GM12878 (cell line): ENCODE measurements at places on chromosomes 1 and 21. TPM values are rescaled to one million over a fixed set of nuclear protein-coding genes. Genes with fewer than 3 reads are reported as not detected.

GRCh38 chr1:43437031-43437973 lies 16.4 kb downstream of the HYI start:
- no peaks in the 10 kb centered on the region for H3K27me3 ChIP-seq
- H3K4me1 ChIP-seq, result no peaks in the 10 kb centered on the region
- no peak for DNase-seq
- peaks cover 10% of the 10 kb centered on the region for H3K36me3 ChIP-seq
- H3K27ac ChIP-seq, result no peak overlapping the region
- H3K4me3 ChIP-seq, result no peak overlapping the region

- no peak for DNase-seq
- no peak overlapping the region for H3K27ac ChIP-seq
- no peak overlapping the region for H3K4me3 ChIP-seq
- no peaks in the 10 kb centered on the region; the same call in 1 of the 2 replicates for H3K27me3 ChIP-seq
- no peaks in the 10 kb centered on the region for H3K36me3 ChIP-seq
Observed at GRCh38 chr1:165793951-165794350, 25.3 kb upstream of the TMCO1 start.

- no peaks in the 10 kb centered on the region for H3K27me3 ChIP-seq
- H3K27ac ChIP-seq, result no peak overlapping the region
- H3K4me1 ChIP-seq, result peaks cover 14% of the 10 kb centered on the region
- no peaks in the 10 kb centered on the region for H3K36me3 ChIP-seq
- no peak overlapping the region for H3K4me3 ChIP-seq
Observed at GRCh38 chr1:45412899-45413298, 72.7 kb upstream of the MUTYH start.

- no peaks in the 10 kb centered on the region for H3K36me3 ChIP-seq
- no peak overlapping the region for H3K4me3 ChIP-seq
- no peaks in the 10 kb centered on the region for H3K4me1 ChIP-seq
- H3K27ac ChIP-seq, result no peak overlapping the region
- H3K27me3 ChIP-seq, result no peaks in the 10 kb centered on the region; the same call in none of the 2 replicates
- no peak for DNase-seq
Observed at GRCh38 chr1:177897998-177898654, 71.7 kb downstream of the SEC16B start.

- no peaks in the 10 kb centered on the region for H3K36me3 ChIP-seq
- H3K4me1 ChIP-seq, result peaks cover 9% of the 10 kb centered on the region
- no peak for DNase-seq
- no peak overlapping the region for H3K27ac ChIP-seq
- H3K27me3 ChIP-seq, result no peaks in the 10 kb centered on the region
Observed at GRCh38 chr21:36155603-36156338, 853 bp upstream of the DOP1B start.

DNA sequence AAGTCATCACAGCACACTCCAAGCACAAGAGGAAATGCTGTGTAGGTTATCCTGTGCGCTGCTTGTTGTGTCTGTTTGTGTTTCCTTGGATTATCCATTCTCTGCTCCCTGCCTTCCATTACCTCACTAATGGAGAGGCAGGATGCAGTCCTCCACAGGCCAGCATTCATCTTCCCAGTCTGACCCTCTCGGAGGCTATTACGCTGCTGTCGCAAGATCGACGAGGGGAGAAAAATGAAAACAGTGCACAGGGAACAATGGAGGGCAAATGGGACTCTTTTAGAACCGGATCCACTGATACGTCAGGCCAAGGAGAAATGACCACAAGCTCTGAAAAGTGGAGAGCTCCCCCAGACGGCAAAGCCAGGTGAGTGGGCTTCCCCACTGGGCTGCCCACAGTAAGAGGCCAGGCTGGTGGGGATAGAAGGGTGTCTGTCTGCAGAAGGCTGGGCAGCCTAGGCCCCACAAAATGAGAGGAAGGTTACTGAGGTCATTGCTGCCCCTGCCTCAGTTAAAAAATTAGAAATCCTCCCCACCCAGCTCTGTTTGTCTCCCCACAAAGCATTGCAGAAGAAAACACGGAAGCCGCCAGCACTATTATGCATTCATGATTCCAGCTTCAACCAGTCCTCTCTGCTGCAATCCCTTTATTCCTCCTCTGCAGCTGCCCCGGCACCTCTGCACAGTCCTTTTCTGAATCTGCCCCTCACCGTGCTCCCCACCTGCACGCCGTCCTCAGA lies 21.7 kb downstream of the LRRN2 start:
- H3K4me3 ChIP-seq, result no peak overlapping the region
- H3K36me3 ChIP-seq, result no peaks in the 10 kb centered on the region
- no peak for DNase-seq
- H3K4me1 ChIP-seq, result no peaks in the 10 kb centered on the region
- peaks cover 3% of the 10 kb centered on the region for H3K27me3 ChIP-seq

- no peak overlapping the region for H3K4me3 ChIP-seq
- H3K36me3 ChIP-seq, result no peaks in the 10 kb centered on the region
- H3K4me1 ChIP-seq, result no peaks in the 10 kb centered on the region
- no peak overlapping the region for H3K27ac ChIP-seq
- no peaks in the 10 kb centered on the region for H3K27me3 ChIP-seq
- no peak for DNase-seq
Observed at GRCh38 chr1:222829868-222830267, 15.0 kb downstream of the DISP1 start.

- no peaks in the 10 kb centered on the region for H3K4me1 ChIP-seq
- H3K27ac ChIP-seq, result no peak overlapping the region
- no peak for DNase-seq
- H3K36me3 ChIP-seq, result no peaks in the 10 kb centered on the region
- no peak overlapping the region for H3K4me3 ChIP-seq
- no peaks in the 10 kb centered on the region; the same call in 1 of the 2 replicates for H3K27me3 ChIP-seq
Observed at GRCh38 chr1:183390561-183390960, 27.6 kb downstream of the NMNAT2 start.

DNA sequence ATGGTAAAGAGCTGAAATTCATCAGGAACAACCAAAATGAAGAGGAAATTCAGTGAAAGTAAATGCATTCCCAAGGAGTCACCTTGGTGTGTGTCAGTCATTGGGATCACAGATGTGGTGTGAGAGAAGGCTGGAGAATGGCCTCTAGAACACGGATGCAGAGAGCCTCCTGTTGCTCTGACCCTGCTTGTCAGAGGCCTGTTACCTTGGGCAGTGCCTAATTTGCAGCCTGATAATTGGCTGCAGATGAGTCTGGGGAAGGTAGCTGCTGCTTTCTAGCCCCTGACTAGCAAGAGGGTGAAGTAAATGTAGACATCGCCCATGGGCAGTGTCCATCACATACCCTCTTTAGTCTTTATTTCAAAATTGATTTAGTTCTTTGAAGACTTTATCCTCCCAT lies 3.3 kb downstream of the GCSAML start:
- H3K4me3 ChIP-seq, result no peak overlapping the region
- H3K4me1 ChIP-seq, result no peaks in the 10 kb centered on the region
- DNase-seq, result no peak
- no peaks in the 10 kb centered on the region; the same call in 1 of the 2 replicates for H3K27me3 ChIP-seq

- H3K36me3 ChIP-seq, result peaks cover 6% of the 10 kb centered on the region; the same call in 1 of the 2 replicates
- DNase-seq, result no peak
- peak overlapping the region; percentile 80 for H3K4me3 ChIP-seq
Observed at GRCh38 chr1:23799570-23800399, 769 bp downstream of the GALE start.

DNA sequence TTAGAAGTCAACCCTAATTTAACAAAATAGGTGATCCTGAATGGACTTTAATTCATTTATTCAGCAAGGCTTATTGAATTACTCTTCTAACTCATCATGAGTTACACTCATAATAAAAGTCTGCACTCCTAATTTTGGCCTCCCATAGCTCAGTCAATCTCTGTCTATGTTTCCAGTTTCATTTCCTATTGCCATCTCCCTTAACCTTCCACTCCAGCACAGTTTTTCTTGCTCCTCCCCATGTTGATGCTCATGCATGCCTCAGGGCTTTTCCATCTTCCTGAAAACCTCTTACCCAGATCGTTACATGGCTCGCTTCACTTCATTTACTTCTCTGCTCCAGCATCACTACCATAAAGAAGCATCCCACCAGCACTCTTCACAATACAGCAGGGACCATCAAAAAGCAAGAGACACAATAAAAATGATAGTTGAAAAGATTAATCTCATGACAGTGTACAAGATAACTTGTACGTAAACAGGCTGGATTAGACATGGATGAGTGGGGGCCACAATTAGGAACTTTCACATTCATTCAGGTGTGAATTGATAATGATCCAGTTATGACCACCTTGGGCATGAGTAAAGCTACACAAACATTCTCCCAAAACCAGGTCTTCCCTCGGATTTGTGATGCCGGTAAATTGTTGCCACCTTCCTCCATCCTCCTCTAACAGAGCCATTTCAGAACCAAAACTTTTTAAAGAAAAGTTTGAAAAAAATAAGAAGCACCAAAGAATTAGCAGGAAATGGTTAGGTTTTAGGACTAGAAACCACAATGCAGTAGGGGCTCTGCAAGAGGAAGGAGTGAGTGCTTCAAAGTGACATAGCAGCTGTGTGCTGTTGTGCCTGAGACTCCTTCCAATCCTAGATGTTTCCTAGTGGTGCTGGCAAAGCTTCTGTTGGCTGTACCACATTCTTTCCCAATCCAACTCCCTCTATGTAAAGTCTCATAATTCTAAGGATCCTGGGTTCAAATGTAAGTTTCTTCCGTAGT lies 89.8 kb downstream of the OLFML2B start:
- H3K27ac ChIP-seq, result no peak overlapping the region
- no peaks in the 10 kb centered on the region for H3K27me3 ChIP-seq
- no peak overlapping the region for H3K4me3 ChIP-seq
- DNase-seq, result no peak
- H3K36me3 ChIP-seq, result no peaks in the 10 kb centered on the region; the same call in 1 of the 2 replicates

GRCh38 chr1:226107471-226108460 lies 45.2 kb downstream of the H3-3A start:
- H3K36me3 ChIP-seq, result no peaks in the 10 kb centered on the region
- H3K27me3 ChIP-seq, result no peaks in the 10 kb centered on the region
- no peak overlapping the region for H3K27ac ChIP-seq
- H3K4me3 ChIP-seq, result no peak overlapping the region
- no peak for DNase-seq

- no peaks in the 10 kb centered on the region for H3K36me3 ChIP-seq
- no peak overlapping the region for H3K4me3 ChIP-seq
- H3K27ac ChIP-seq, result no peak overlapping the region
- DNase-seq, result no peak
- H3K27me3 ChIP-seq, result no peaks in the 10 kb centered on the region
Observed at GRCh38 chr1:228209657-228210056, 1.8 kb downstream of the OBSCN start.

DNA sequence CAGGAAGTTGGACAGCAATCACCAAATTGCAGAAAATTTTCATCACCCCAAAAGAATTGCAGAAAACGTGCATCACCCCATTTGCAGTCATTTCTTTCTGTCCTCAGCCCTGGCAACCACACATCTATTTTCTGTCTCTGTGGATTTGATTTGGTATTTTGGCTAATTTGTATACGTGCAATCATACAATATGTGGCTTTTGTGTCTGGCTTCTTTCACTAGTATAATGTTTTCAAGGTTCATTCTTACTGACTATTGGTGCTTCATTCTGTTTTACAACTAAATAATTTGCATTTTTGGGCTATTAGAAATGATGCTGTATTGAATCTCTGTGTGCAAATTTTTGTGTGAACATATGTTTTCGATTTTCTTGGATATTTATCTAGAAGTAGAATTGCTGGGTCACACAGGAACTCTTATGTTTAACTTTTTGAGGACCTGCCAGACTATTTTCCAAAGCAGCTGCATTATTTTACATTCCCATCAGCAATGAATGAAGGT lies 24.8 kb upstream of the PRDM2 start:
- no peak overlapping the region for H3K4me3 ChIP-seq
- no peak overlapping the region for H3K27ac ChIP-seq
- no peak for DNase-seq
- no peaks in the 10 kb centered on the region for H3K27me3 ChIP-seq

DNA sequence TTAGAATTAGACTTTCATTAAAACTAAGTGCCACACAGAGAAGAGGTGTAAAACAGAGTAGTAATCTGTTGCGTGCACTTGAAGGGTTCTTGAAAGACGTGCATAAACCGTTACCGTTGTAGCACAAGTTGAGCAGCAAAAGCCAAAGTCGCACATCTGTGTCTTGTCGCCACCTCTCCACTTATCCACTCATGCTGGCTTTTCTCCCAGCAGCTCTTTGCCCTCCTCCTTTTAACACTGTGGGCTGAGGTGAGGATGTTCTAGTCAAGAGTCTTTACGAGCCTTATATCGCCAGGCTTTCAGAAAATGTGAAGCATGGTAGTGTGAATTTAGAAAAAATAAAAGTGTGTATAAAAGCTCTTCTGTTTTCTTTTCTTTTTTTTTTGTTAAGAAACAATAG lies 48.0 kb downstream of the NR5A2 start:
- peaks cover 8% of the 10 kb centered on the region; the same call in 1 of the 2 replicates for H3K27me3 ChIP-seq
- no peak overlapping the region for H3K27ac ChIP-seq
- peaks cover 4% of the 10 kb centered on the region for H3K4me1 ChIP-seq
- H3K4me3 ChIP-seq, result no peak overlapping the region
- H3K36me3 ChIP-seq, result no peaks in the 10 kb centered on the region

- no peaks in the 10 kb centered on the region for H3K27me3 ChIP-seq
- peaks cover 21% of the 10 kb centered on the region for H3K4me1 ChIP-seq
- H3K27ac ChIP-seq, result no peak overlapping the region
- no peak for DNase-seq
Observed at GRCh38 chr1:209777587-209777986, 6.8 kb downstream of the C1orf74 start.

DNA sequence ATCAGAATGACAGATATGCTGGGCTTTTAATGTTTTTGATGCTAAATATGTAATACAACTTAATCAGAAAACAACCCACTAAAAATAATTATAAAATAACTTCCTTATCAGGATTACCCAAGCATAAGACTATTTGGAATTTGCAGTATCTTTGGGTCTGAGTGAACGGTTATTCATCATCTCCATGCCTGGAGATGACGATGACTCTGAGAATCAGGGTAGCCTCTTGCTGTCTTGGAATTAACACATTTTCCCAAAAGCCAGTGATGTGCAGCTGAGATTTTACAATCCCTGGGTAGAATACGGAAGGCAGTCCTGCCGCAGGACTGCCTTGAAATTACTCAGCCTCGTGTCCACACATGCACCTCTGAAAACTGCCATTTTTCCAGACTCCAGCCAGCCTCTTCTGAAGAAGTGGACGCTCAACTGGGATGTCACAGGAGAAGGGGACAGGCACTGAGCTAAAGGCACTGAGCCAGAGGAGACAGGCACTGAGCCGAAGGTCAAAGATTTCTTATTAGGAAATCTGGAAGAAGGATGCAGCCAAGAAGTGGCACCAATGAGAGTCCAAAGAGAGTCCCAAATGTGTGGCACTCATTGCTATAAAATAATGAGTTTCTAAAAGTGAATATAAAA lies 85.5 kb downstream of the PGBD5 start:
- no peak for DNase-seq
- no peaks in the 10 kb centered on the region for H3K36me3 ChIP-seq
- H3K27ac ChIP-seq, result no peak overlapping the region
- no peaks in the 10 kb centered on the region for H3K4me1 ChIP-seq
- H3K4me3 ChIP-seq, result no peak overlapping the region
- H3K27me3 ChIP-seq, result peaks cover 3% of the 10 kb centered on the region

The PSEN2 gene
- polyA plus RNA-seq, result 10.0 and 10.2 TPM in 2 replicates

The HPCA gene
- polyA plus RNA-seq, result 0.35 TPM in 1 of 2 replicates, not detected in the other

The SSX2IP gene
- 12.8 and 13.2 TPM in 2 replicates for polyA plus RNA-seq

The TNFRSF14 gene
- polyA plus RNA-seq, result 34.9 and 46.7 TPM in 2 replicates

The CNTN2 gene
- polyA plus RNA-seq, result not detected in 2 replicates
